Nucleus accumbens (tissue), 56 donors: ENCODE measurements at places on chromosomes 7 and 10.
A peak's percentile ranks its signal among the peaks of the same experiment; 100 is the strongest.

DNA sequence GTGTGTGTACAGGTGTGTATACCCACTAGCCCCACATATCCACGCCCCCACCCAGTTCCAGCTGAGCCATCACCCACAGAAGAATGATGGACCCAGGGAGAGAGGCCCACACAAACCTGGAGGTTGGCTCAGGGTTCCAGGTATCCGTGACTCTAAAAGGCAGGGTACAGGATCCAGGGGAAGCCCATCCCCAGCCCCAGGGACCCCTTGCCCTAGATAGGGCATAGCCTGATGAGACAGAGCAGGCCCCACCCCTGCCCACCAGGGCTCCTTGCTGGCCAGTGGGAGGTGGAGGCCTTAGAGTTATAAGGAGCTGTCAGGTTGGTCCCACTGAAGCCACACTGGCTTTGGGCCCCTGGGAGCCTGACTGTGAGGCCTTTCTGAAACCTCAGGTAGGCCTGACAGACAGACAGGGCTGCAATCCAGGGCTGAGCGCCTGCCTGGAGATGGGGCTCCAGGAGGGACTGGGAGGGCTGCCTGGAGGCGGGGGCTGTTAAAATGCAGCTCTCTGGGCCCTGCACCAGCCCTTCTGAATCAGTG lies 93.5 kb downstream of the WDR11 start:
- DNase-seq = no peak

DNA sequence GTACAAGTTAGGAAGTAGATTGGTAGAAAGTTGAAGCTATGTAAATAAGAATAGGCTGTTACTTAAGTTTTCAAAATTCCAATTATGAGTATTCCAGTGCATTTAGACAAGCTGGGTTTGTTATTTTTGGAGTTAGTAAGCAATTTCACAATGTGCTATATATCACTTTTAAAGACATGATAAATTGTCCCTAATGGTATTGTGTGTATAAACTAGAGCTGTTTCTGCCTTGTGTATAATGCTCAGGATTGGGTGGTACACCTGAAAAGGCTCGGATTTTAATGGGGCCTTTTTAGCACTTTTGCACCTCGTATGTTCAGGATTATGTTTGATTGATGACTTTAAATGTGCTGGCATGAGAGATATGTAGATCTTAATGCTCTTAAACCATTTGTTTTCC lies 175.8 kb downstream of the VTI1A start:
- DNase-seq = no peak

- no peak for DNase-seq
Observed at GRCh38 chr10:63382066-63382465, 83.7 kb downstream of the JMJD1C start.

- no peak for DNase-seq
Observed at GRCh38 chr7:85509476-85509875, 322.6 kb upstream of the SEMA3D start.

GRCh38 chr7:122686360-122686878 lies 12.5 kb downstream of the RNF133 start:
- no peak for DNase-seq

GRCh38 chr10:33329178-33329577 lies 5.3 kb downstream of the NRP1 start:
- DNase-seq = no peak

DNA sequence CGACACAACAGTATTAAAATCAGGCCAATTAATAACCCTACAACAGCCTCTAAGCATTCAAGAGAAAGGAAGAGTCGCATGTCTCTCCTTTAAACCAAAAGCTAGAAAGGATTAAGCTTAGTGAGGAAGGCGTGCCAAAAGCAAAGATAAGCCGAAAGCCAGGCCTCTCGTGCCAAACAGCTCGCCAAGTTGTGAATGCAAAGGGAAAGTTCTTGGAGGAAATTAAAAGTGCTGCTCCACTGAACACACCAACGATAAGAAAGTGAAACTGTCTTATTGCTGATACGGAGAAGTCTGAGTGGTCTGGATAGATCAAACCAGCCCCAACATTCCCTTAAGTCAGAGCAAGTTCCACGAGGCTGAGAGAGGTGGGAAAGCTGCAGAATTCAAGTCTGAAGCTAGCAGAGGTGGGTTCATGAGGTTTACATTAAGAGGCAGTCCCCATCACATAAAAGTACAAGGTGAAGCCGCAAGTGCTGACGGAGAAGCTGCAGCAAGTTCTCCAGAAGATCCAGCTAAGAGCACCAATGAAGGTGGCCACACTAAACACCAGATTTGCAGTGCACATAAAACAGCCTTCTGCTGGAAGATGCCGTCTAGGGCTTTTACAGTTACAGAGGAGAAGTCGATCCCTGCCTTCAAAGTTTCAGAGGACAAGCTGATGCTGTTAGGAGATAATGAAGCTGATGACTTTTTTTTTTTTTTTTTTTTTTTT lies 194.8 kb downstream of the MAD1L1 start:
- DNase-seq = no peak

DNA sequence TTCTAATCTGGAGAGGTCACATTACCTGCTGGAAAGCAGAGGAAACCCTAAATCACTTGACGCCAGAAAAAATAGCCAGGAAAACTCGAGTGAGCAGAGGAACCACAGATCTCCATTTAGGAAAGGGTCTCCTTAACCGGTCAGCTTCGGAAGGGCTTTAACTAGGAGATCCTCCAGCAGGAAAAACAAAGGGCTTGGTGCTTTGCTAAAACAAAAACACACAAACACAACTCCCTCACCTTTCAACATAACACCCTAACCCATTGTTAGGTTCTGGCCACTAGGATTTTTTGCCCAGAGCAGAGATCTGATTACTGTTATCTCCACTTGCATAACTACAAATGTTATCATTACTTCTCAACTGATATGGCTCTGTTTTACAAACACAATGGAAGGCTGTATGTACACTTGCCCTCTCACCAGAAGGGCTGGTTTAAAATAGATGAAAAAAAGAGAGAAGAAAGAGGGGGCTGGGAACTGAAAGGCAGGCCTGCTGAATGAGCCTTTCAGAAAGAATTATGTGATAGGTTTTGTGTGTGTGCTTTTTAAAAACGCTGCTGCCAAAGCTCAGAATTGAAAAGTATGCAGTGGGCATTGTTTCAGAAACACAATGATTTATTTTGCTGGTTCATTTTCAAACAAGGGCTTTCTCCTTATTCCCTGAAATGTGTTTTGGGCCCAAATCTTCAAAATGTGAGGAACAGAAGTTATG lies 161.5 kb downstream of the FGFR2 start:
- peak; percentile 30 for DNase-seq

DNA sequence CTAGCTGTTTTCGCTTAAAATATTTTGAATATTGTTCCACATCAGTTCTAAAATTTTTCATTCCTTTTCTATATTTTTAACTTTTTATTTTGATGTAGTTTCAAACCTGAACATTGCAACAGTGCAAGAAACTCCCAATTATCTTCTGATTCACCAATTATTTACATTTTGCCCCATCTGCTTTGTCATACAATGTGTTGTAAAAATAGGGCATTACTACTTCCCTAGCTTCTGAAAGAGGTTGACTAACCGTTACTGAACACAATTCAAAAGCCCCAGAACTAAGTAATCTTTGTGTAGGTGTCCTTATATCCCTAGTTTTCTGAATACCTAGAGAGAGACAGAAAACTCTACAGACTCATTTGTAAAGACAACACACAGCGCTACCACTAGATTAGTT lies 86.7 kb downstream of the AVL9 start:
- no peak for DNase-seq
